ENCODE measurements at places on chromosomes 4 and X.

GRCh38 chrX:108362026-108362425 lies 76.2 kb downstream of the COL4A6 start:
- no peak for DNase-seq

GRCh38 chr4:69066945-69067344 lies 29.3 kb upstream of the UGT2B7 start:
- DNase-seq, result no peak

- DNase-seq, result peak; percentile 58
Observed at GRCh38 chr4:88705805-88706492, 8.3 kb upstream of the NAP1L5 start.

DNA sequence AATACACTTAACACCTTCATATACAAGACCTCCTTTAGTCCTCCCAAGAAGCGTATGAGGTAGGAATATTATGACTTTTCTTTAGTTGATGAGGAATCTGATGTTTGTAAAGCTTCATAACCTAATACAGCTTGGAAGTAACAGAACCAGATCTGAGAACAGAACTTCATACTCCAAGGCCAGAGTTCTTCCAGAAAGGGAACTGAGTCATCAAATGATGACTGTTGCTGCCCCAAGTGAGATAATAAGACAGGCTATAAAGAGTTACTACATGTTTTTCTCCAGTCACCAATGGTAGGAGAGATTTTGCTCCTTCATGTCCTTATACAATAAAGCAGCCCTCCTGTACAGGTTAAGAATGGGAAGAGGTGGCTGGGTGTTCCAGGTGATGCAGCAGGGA lies 74.3 kb upstream of the ANXA3 start:
- peak; percentile 43 for DNase-seq

GRCh38 chr4:185849664-185850550 lies 37.9 kb upstream of the SORBS2 start:
- DNase-seq, result peak; percentile 91

DNA sequence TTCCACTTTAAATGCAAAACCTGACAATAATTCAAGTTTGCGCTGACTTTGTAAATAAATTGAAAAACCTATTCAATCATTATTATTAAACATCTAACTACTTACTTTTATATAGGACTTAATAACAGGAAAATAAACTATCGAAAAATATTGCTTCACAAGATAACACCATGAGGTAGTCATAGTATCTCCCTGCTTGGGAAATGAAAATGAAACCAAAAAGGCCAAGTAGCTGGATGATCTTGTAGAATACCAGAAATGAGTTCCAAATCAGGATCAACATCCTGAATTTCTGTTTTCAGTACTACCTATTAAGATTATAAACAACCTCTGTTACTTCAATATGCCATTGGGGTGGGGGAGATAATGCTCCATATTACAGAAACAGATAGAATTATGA lies 58.9 kb downstream of the CHIC2 start:
- peak; percentile 30 for DNase-seq

DNA sequence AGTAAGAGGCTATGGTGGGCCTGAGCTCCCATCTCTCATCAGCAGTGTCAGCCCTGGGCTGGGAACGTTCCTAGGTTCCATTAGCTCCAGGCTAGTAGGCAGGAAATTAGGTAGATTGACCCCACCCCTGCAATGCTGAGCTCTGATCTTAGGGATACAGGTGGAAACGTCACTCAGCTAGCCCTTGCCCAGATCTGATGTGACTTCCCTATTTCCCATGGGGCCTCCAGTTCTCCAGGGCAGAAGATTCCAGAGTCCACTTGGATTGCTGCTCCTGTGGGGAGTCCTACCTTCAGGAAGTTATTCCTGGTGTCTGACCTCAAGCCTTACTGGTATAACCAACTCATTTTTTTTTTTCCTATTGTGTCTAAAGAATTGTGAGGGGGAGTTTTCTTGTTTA lies 81.1 kb downstream of the EFNB1 start:
- DNase-seq, result no peak

DNA sequence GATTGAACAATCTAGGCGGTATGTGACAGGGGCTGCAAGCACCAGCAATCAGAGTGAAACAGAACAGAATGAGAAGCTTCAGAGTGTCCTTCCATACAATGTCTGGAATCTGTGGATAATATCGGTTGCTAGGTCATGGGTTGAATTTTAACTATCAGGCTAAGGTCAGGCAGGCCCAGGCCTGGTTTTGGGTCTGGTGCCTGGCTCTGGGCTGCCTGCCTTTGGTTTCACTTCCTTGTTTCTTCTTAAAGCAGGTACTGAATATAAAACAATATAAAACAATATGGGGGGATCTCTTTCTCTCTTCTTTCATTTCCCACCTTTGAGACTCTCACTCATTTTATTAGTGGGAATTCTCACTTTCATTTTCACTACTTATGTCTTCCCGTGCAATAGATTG lies 962.0 kb downstream of the CCSER1 start:
- no peak for DNase-seq

DNA sequence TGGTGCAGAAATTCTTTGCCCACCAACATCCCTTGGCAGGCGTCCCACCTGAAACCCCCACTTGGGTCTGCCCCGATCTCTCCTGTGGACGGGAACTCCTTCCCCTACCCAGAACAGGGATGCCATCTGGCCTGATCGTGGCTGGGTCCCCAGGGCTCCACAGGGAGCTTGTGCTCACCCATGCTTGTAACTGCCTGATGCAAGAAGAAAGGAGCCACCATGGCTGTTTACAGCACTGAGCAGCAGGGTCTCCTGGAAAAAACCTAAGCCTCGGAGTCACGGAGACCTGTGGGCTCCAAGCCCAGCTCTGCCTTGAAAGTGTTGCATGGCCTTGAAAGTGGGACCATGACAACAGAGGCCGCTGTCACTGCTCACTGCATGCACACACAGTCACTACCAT lies 101.5 kb upstream of the AFAP1 start:
- no peak for DNase-seq

DNA sequence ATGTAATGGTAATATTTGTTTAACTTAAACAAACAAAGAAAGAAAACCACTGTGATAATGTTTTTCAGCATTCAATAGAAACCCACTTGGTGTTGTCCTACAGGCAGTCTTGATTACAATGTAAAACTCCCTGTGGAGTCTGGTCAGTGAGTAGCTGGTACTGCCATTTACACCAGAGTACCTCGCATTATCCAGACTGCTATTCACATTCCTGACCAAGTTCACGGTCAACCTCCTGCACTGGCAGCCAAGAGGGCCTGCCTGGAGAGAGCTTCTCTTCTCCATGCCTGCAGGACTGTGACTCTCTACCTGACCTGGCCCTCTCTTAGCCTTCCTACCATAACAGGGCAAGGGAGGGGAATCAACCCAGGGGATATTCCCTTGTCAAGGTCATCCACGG lies 2.9 kb upstream of the LONRF3 start:
- DNase-seq, result no peak
